Stimulated activated CD4-positive, alpha-beta T cell treated with anti-CD3 and anti-CD28 coated beads, Interleukin-4, amount 100 ng/mL, for 1 hour (primary cell): ENCODE measurements at places on chromosomes 7 and 10.

- DNase-seq: no peak
Observed at GRCh38 chr10:70380350-70381135, 1.9 kb downstream of the LRRC20 start.

GRCh38 chr7:66099551-66100407, 14.9 kb upstream of the CRCP start:
- DNase-seq: peak; percentile 16

DNA sequence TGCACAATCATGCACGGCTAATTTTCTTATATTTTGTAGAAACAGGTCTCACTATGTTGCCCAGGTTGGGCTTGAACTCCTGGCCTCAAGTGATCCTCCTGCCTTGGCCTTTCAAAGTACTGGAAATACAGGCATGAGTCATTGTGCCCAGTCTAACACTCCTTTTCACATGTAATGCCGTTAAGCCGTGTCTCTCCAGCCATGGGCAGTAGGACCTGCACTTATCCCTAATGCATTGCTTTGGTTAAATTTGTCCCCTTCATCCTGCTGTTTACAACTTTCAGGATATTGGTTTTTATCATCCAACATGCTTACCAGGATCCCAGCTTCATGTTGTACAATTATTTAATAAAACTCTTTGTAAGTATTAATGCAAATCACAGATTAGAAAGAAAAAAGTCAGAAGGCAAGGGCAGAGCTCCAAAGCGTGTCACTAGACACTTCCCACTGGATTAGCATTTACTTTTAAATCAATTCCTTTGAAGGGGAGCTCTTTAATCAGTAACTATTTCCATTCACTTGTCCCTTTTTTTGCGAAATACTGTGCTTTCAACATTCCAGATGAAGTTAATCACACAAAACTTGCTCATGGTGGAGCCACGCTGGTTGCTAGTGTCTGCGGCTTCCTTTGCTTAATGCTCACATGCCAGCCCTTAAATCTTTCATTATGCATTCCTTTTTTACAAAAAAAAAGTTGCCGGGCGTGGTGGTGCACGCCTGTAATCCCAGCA, 256.0 kb upstream of the AUTS2 start:
- no peak for DNase-seq

DNA sequence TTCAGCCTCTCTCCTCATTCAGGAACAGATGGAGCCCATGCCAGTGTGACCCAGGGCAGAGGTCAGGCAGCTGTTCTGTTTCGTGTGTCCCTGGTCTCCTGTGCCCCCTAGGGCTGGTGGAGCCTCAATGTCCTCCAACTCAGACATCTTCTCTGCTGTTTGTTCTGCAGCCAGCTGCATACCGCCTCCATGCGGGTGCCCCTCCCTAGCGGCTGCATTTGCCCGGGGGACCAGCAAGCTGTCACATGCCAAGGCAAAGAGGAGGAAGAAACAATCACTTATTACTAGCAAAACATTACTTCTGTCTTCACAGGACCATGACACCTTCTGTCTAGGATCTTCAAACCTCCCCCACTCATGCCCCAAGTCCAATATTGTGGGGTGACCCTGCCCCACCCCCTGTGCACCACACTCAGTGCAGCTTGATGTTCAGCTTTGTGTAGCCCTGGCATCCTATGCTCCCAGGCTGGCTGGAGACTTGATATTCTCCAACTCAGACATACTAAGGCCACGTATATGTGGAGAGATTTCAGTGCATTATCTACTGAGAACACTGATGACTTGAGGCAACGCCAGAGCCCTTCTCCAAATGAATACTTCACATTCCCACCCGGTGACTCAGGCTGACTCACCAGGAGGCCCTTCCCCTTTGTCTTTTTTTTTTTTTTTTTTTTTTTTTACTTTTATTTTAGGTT, 188.9 kb downstream of the SKIDA1 start:
- DNase-seq: peak; percentile 5

GRCh38 chr10:566241-566885, 123.1 kb downstream of the DIP2C start:
- no peak for DNase-seq

GRCh38 chr10:117455346-117455745, 80.1 kb upstream of the PDZD8 start:
- no peak for DNase-seq

DNA sequence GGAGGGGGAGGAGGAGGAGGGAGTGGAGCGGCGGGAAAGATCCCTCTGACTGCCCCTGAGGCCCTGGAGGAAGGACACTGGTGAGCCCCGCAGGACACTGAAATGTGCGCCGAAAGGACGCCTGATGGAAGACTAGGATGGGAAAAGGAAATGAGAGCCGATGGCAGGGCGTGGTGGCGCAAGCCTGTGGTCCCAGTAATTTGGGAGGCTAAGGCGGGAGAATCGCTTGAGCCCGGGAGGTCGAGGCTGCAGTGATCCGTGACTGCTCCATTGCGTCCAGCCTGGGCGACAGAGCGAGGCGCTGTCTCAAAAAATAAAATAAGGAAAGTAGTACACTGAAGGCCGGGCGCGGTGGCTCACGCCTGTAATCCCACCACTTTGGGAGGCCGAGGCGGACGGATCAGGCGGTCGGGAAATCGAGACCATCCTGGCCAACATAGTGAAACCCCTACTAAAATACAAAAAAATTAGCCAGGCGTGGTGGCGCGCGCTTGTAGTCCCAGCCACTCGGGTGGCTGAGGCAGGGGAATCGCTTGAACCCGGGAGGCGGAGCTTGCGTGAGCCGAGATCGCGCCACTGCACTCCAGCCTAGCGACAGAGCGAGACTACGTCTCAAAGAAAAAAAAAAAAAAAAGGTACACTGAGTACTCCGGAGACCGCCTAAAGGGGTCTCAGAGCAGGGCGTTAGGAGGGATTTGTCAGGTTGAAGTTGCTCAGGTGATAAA, 561 bp upstream of the HNRNPF start:
- DNase-seq: peak; percentile 66

DNA sequence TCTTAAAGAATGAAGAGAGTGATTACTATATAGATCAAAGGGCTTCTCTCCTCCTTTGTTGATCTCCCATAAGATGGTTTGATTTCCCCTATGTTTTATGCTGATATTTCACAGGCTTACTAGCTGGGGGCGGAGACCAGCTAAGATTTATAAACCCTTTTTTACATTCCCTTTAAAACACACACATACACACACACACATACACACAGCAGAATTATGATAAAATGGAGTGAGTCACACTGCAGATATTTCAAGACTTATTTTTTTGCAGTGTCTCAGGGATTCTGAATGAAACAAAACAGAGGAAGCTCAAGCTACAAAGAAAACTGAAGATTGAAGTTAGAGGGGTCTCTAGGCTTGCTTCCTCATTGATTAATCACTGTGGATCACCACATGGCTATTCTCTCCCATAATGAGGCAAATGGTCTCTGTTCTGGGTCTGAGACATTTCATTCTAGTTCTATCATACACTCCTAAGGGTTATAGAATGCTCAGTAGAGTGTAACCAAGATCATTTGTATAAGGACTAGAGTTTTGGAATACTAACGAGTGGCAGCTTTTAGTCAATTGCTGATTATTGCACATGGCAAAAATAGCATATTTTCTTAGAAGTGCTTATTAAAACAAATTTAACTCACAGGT, 18.6 kb downstream of the INA start:
- no peak for DNase-seq

- no peak for DNase-seq
Observed at GRCh38 chr7:23539494-23539907, 7.7 kb upstream of the TRA2A start.

DNA sequence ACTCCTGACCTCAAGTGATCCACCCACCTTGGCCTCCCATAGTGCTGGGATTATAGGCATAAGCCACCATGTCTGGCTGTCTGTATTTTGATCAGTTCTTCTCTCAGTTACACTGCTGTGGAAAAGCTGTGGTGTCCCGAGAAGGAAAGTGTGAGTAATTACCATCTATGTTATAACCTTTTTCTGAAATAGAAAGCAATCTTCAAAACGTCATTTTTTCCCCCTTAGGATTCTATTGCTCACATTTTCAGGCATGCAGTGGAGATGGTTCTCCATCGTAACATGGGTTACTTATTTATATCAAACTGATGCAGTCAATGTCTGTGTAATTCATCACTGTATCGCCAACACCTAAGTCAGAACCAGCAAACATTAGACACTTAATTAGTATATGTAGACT, 103.5 kb upstream of the FAM3C start:
- no peak for DNase-seq

DNA sequence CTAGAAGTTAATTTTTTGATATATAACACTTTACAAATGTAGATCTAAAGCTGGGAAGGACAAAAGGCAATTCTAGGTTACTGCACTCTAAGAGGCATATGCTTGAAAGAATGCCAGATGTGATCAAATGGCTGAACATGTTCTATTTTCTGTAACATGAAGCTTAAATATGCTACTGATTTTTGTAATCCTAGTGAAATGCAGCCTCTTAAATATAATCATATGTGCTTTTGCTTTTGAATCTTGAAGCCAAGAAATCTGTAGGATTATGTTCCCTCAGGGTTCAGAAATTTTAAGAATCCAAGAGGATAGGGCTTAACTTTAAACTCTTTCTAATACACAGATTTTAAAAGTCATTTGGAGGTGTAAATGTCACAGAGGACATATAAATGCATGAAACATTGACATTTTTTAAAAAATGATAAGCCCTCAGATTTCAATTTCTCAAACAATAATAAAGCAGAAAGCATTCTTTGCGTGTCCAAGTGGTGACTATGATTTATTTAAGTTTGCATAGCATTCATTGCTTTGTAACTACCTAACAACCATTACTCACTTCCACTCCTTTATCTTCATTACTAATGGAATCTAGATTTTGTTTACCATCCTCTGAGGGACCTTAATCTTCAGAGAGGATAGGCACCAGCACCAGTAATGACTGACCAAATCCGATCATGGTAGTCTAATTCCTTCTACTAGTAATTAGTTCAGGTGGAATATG, 170.4 kb downstream of the MAGI2 start:
- no peak for DNase-seq

DNA sequence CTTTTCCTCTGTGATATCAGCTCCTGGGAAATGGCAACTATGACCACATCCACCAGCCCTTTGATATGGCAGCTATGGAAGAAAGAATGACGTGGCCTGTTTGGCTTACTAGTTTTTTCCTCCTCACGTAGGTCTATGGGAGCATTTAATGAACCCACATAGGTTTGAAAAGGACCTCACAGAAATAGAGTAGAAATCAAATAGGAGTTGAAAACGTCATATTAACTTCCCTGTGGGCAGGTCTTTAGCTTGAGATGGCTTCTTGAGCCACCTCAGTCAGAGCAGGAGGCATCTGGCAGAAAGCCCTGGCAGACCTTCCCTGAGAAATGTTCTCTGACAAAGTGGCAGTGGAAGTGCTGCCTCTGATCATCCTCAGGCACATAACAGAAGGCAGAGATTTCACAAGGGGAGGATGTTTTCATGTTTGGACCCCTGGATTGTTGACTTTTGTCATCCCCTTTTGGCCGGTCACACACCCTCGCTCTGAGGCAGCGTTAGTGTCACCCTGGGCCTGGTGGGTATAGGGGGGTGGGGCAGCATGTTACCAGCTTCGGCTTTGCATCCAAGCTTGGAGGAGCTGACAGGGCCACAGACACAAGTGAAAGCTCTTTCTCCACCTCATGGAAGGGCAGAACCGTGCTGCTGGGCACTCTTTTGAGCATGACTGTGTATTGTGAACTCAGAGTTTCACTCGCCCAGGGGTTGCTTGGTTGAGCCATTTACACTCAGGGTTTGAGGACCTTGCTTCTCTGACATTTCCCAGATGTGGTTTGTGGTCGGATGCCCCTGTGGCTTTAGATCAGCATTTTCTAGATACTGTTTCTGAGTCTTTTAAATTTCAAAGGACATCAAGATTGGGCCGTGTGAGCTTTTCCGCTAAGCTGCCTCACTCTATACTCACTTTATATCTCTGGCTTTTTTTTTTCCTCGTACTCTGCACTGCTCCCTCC, 184.2 kb downstream of the STK31 start:
- no peak for DNase-seq

DNA sequence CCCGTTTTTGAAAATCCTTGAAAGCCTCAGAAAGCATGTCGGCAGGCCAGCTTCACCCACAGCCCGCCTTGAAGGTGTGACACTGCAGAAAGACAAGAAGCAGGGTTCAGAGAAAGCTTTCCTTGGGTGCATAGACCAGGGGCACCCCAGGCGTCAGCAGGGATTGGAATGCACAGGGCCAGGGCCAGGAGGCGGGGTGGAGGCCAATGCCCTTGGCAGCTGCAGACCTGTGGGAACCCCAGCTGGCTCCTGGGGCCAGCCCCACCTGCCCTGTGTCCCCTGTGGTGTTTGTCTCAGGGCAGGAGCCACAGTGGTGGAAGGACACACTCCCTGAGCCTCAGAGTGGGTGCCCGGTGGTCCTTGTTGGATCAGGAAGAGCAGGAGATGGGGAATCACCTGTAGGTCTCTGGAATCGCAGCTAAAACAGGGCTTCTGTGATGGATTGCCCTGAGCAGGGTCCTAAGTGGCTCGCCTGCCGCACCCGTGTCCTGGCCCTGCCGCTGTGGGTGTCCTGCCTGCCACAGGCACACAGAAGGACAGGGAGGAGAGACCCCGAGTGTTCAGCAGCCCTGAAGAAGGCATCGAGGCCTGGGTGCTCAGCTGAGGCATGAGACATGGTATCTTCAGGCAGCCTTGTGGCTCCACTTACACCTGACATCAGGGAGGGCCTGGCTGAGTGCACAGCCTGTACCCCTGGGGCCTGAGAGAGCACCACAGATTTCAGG, 32.5 kb downstream of the ANXA8 start:
- DNase-seq: no peak

DNA sequence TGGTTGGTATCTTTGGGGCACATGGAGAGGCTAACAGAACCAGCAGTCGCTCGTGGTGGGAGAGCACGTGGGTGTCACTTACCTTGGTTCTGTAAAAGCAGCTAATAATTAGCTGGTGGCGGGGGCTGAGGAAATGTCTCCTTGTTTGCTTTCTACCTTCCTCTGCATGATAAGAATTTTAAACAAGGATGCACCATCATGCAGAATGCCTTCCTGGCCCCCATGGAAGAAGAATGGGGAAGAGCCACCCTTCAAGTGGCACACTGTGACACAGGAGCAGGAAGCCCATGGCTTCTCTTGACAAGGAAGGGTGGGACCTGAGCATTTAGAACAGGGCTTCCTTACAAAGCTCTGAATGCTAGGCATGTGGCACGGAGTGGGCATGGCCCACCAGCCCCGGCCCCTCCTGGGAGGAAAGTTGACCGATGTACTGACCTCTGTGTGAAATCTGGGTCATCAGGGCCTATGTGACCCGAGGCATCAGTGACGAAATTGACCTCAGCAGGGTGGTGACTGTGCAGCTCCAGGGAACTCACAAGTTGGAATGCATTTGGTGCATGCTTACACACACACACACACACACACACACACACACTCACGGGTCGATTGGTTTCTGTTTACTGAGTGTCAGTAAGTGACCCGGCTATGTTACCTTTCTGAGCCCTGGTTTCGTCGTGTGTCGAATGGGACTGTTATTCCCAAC, 116.9 kb upstream of the ANLN start:
- DNase-seq: no peak
